ENCODE measurements at places on chromosomes 16 and 17.

GRCh38 chr17:82200743-82201497 is 11.7 kb downstream of the CCDC57 start:
- peak; percentile 92 for DNase-seq

GRCh38 chr17:66399441-66399840 is 97.0 kb downstream of the PRKCA start:
- peak; percentile 38 for DNase-seq

DNA sequence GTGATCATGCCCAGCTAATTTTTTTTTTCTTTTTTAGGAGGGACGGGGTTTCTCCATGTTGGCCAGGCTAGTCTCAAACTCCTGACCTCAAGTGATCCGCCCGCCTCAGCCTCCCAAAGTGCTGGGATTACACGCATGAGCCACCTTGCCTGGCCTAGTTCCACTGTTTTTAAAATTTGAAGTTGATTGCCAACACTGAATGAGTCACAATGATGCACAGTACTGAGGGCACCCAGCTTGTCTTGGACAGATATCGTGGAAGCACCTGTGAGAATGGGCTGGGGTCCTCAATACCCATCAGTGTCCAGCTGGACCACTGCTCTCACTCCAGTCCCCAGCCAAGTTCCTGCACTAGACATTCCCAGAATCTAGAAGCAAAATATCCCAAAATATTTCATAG is 2.5 kb downstream of the KNOP1 start:
- no peak for DNase-seq

- DNase-seq: no peak
Measured at GRCh38 chr16:84247331-84247730, 7.5 kb upstream of the KCNG4 start.

DNA sequence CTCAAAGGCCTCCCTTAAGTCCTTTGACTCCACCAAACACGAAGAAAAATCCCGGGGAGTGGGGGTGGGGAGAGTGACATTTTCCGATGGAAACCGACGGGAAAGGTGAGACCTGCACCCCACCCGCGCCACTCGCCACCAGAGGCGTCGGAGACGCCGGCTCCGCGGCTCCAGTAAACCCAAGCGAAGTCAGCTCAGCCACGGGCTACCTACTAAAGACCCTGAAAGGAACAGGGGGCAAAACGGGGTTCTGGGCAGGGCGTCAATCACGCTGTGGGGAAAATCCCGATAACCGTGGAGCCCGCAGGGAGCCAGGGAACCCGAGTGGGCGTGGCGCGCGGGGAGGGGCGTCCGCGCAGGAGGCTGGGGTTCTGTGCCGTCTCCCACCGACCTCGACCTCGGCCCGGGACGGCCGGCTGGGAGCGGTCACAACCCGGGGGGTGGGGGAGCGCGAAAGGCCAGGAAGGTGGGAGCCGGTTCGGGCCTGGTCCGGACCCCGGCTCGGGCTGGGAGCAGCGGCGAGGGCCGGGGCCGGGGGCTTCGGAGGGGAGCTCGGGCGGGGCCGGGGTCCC is 565 bp downstream of the WDR45B start:
- DNase-seq: peak; percentile 45

DNA sequence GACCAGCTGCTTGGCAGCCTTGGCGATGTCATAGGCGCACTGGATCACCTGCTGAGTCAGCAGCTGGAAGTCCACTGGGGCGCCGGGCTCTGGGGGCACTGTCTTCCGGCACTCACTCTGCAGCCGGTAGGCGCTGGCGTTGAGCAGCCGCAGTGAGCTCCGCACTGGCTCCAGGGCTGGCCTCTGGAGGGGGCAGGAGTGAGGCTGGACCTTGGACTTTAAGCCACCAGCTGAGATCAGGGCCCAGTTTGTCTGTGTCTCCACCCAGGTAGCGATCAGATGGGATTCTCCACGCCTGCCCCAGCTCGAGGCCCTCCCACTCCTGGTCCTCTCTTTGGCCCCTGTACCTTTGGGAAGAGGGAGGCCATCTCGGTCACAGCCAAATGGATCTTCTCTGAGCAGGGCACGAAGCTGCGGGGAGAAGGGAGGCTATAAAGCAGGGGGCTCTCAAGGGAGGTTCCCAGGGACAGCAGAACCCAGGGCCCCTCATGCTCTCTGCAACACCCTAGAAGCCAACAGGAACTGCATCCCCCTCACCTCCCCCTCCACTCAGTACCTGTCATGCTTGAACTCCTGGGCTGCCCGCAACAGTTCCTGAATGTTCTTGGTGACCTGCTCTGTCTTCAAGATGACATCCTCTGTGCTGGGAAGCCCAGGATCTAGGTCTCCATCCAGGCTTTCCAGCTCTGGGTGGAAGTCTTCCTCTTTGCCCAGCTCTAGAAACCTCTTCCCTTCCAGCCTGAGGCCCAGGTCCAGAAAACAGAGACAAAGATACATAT is 6.4 kb downstream of the TP53I13 start:
- no peak for DNase-seq

DNA sequence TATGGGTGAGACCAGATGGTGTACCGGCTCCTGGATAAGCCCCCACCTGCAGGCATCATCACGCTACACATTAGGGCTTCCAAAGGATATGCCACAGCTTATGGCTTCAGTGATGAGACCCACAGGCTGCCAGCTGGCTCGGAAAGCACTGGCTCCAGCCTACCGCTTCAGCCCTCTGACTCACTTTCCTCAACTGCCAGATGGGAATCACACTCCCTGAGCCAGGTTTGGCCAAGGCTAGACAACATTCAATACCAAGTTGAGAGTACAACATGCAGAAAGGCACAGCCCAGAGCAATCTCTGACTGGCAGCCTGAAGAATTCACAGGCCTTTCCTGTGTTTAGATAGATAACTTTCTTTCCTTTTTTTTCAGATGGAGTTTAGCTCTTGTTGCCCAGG is 10.3 kb downstream of the CENPV start:
- DNase-seq: no peak

DNA sequence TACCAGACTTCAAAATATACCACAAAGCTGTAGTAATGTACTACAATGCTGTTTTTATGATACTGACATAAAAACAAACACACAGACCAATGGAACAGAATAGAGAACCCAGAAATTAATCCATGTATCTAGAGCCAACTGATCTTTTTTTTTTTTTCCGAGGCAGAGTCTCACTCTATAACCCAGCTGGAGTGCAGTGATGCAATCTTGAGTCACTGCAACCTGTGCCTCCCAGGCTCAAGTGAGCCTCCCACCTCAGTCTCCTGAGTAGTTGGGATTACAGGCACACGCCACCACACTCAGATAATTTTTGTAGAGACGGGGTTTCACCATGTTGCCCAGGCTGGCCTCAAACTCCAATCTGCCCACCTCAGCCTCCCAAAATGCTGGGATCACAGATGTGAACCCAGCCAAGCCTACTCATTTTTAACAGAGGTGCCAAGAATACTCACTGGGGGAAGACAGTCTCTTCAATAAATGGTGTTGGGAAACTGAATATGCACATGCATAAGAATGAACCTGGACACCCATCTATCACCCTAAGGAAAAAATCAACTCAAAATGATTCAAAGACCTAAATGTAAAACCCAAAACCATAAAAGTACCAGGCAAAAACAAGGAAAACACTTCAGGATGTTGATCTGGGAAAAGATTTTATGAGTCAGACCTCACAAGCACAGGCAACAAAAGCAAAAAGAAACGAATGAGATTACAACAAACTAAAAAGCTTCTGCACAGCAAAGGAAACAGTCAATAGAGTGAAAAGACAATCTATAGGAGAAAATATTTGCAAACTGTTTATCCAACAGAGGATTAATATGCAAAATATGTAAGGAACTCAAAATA is 63.1 kb downstream of the STX8 start:
- no peak for DNase-seq

GRCh38 chr17:57408071-57408811 is 151.9 kb downstream of the MSI2 start:
- DNase-seq: peak; percentile 72

DNA sequence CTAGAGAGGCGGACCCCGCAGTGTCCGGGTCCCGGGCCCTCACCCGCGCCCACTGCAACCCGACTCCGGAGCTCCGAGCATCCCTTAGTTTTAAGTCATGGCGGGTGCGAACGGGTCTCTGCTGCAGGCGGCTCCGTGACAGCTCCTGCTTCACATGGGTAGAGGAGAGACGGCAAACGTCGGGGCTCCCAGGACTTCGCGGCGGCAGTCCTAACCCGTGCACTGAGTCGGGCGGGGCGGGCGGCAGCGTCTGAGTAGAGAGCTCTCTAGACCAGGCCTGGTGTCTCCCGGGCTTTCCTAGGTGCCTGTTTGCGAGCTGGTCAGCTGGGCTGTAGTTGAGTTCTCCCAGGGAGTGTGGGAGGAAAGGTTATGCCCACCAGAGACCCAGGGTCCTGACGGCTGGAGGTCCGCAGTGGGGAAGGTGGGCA is 345 bp downstream of the TSC2 start:
- no peak for DNase-seq

- DNase-seq: no peak
Measured at GRCh38 chr17:57234061-57234738, 22.1 kb upstream of the MSI2 start.

GRCh38 chr16:1543085-1543896 is 9.8 kb downstream of the TMEM204 start:
- DNase-seq: peak; percentile 66

DNA sequence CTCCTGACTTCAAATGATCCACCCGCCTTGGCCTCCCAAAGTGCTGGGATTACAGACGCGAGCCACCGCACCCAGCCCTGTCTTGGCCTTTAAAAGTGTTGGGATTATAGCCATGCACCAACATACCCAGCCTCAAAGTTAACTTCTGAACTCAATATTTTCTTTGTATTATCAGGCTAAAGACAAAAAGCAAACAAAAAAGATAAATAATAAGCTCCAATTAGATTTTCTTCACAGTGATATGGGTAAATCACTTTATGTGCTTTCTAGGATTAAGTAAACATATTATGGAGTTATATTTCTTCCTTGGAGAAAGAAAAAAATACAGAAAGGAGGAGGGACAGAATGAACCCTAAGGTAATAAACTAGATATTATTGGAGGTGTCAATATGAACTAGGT is 74.3 kb downstream of the FBXL20 start:
- DNase-seq: no peak

DNA sequence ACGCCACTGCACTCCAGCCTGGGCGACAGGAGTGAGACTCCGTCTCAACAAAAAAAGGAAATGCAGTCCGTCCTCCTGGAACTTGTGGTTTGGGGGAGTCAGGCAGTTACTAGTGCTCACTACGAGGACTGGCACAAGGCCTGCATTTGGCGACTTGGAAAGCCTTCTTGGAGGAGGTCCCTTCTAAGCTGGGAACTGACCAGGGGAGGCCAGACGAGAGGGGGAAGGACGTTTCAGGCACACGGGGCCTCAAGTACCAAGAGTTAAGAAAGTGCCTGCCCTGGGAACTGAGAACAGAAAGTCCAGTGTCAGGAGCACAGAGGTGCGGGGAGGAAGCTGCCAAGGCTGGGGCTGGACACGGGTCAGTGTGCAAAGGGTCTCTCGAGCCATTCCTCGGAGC is 89.9 kb downstream of the ABR start:
- DNase-seq: no peak

DNA sequence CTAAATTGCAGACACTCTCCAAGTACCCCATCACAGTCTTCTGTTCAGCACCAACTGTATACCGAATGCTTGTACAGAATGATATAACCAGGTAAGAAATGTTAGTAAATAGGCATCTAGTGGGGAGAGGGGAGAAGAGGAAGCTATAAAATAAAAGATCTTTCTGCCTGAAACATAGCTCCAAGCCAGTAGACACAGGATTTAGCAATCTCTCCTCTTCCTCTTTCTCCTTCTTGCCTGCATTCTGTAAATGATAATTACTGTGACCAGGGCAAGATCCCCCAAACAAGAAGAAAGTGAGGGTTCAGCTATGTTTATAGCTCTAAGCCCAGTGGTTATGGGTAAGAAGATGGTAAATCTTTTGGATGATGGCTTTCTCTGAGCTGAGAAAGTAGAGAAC is 17.9 kb downstream of the ACSM3 start:
- no peak for DNase-seq

GRCh38 chr17:28854457-28855335 is at the start of gene ERAL1:
Gene ERAL1, plus strand, starts transcription at chr17:28855016. Its CDS starts 19 bp downstream, at chr17:28855035.
- peak; percentile 91 for DNase-seq

GRCh38 chr16:19116711-19117449 is 3.1 kb downstream of the ITPRIPL2 start:
- no peak for DNase-seq

- DNase-seq: no peak
Measured at GRCh38 chr16:85100265-85100664, 12.0 kb downstream of the CIBAR2 start.

GRCh38 chr17:49195751-49196150 is 14.6 kb downstream of the GNGT2 start:
- DNase-seq: no peak

DNA sequence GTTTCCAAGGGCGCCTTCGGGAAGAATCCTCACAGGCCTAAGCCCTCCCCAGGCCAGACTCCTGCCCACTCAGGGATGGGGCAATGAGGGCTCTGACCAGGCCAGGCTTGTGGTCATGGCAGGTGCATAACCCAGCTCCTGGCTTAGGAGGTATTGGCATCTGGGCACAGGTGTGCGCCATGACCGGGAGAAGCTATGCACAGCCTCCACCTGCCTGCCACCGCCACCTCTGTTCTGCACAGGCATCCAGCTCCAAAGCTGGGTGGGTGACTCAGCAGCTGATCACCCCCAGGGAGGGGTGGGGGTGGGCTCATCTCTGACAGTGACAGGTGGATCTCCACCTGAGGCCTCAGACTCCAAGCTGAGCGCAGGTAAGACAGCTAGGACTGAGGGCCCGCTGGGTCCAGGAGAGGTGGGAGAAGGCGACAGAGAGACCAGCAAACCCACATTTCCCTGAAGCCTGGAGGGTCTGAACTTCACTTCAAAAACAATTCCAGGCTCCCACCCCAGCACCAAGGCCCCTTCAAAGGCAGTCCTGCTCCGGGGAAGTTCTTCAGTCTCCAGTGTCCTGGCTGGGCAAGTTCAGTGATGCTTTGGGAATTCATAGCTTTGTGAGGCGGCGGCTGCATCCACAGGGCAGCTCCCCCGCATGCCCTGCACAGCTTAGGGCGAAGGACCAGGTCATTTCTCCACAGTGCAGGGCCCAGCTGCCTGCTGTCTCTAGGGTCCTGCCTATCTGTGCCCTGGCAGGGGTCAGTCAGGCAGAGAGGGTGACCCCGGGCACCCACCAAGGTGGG is 121.6 kb upstream of the SMURF2 start:
- DNase-seq: no peak

GRCh38 chr16:48091117-48091516 is 64.7 kb downstream of the ABCC12 start:
- no peak for DNase-seq

- DNase-seq: peak; percentile 67
Measured at GRCh38 chr17:75288770-75289114, 491 bp downstream of the SLC25A19 start.

- DNase-seq: no peak
Measured at GRCh38 chr17:9472094-9472493, 103.5 kb downstream of the STX8 start.
